ENCODE measurements at places on chromosomes 7 and 10. TPM values are rescaled to one million over a fixed set of nuclear protein-coding genes. Genes with fewer than 3 reads are reported as not detected.

DNA sequence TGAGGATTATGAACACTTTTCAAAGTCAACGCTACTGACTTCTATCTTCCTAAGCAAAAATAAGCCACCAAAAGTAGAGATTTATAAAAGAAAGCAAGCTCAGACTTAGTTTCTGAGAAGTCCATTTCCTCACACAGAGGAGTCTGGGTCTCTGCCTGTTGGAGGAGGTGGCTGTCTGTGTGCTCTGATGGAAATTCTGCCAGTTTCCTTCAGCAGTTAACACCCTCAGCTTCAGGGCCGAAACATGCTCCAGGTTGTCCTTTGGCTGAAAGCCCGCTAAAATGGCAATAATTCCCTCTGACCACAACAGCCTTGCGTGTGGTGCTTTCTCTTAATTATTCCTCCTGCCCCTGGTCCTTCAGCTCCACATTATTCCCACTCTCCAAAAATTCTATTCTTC, 127.8 kb upstream of the LAMB4 start:
- DNase-seq, result no peak

The ADCY1 gene
- 8.9 TPM for total RNA-seq

The GSAP gene
- total RNA-seq, result 7.8 TPM

DNA sequence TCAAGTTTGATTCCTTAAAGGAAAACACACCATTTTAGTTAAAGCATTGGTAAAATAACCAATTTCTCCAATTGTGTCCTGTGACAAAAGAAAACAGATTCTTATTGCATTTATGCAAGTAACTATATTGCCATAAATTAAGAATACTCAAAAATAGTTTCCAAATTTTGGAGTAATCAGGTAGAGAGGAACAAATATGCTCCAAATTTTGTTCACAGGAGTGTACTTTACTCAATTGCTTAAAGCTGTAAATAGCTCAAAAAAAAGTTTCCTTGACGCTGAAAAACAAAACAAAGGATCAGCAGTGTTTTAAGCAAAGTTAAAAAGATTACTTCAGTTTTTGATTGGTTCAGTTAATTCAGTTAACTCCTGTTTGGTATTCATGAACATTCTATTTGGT, 52.2 kb upstream of the INHBA start:
- DNase-seq, result no peak

- DNase-seq, result no peak
Observed at GRCh38 chr10:60899266-60899665, 44.7 kb downstream of the RHOBTB1 start.

The CALHM3 gene
- total RNA-seq, result not detected

The PRPS1L1 gene
- total RNA-seq, result not detected

- DNase-seq, result peak; percentile 99
Observed at GRCh38 chr7:151057989-151058780, 488 bp upstream of the CDK5 start.

GRCh38 chr7:19871102-19871501, 97.7 kb upstream of the TMEM196 start:
- DNase-seq, result no peak

GRCh38 chr10:60293581-60294175, 96.0 kb downstream of the ANK3 start:
- DNase-seq, result no peak

GRCh38 chr10:109875151-109875568, 48.2 kb downstream of the XPNPEP1 start:
- DNase-seq, result no peak

GRCh38 chr7:100720671-100721504, 620 bp downstream of the EPO start:
- no peak for DNase-seq

DNA sequence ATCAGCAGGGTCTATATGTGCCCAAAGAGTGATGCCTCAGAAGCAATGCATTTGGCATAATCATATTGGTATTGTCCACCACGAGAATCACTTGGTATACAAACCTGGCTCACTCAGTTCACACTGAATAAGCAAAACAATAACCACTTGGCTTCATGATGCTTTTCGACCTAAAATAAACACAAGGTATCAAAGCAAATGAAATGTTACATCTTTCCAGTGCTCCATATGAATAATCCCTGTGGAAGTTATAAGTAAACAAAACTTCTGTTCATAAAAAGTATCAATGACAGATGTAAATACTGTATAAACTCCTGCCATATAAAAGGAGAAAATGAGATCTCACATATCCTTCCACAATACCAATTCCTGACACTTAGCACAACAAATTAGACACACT, 29.8 kb upstream of the EBLN1 start:
- no peak for DNase-seq

The NDUFB2 gene
- total RNA-seq, result 726 TPM

GRCh38 chr7:138556771-138557484, 96.9 kb downstream of the TRIM24 start:
- no peak for DNase-seq
